SK-MEL-5 (cell line): ENCODE measurements at places on chromosomes 7 and 10. TPM values are rescaled to one million over a fixed set of nuclear protein-coding genes. Genes with fewer than 3 reads are reported as not detected.

GRCh38 chr7:44046321-44047061 lies 2.0 kb downstream of the DBNL start:
- no peak for DNase-seq

DNA sequence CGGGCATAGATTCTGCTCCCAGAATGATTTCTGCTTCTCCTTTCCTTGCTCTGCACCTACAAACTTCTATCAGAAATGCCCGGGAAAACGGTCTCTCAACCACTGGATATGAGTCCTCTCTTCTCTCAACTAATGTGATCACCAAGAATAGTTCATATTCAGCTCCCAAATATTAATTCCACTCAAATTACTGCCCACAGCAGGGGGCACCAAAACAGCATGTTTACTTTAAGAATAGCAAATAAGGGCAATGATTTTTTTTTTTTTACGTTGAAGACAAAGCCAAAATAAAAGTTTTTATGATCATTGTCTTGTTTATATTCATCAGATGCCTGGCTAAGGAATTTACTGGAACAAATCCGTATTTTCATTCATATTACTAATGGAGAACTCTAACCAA lies 94.9 kb upstream of the PRSS1 start:
- peak; percentile 41 for DNase-seq

GRCh38 chr7:74002474-74003017 lies 25.4 kb upstream of the ELN start:
- DNase-seq = no peak

GRCh38 chr7:129159539-129159938 lies 15.0 kb downstream of the TSPAN33 start:
- DNase-seq = no peak

DNA sequence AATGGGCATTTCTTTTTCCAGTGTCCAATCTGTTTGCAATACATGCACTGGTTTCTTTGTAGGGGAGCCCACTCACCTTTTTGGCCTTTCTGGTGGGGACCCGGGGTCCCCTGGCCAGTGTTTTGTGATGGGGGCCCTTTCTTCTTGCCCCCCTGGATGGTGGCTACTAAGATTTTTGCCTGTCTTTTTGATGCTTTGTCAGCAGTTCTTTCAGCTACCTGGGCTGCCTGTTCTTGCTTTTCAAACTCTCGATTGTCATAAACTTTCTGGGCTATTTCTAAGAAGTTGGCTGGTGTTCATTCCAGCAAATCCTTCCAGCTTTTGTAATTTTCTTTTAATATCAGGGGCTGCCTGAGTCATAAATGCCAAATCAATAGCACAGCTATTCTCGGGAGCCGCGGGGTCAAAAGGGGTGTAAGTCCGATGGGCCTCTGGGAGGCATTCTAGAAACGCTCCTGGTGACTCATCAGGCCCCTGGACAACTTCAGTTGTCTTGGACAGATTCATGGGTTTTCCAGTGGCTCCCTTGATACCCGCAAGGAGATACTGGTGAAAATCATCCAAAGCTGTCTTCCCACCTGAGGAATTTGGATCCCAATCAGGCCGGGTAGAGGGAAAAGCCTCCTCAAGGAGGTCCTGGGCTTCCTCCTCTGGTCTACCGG lies 79.0 kb downstream of the PRR15 start:
- DNase-seq = no peak

GRCh38 chr7:69633122-69633831 lies 35.0 kb downstream of the AUTS2 start:
- no peak for DNase-seq

- peak; percentile 28 for DNase-seq
Observed at GRCh38 chr7:45203936-45204445, 46.4 kb downstream of the RAMP3 start.

GRCh38 chr7:2190531-2190930 lies 42.2 kb downstream of the MAD1L1 start:
- no peak for DNase-seq

- no peak for DNase-seq
Observed at GRCh38 chr10:11255156-11255555, 237.5 kb downstream of the CELF2 start.

Gene ITPRID1
- total RNA-seq = not detected in 2 replicates

Gene ZNF853
- 0.16 and 0.35 TPM in 2 replicates for total RNA-seq

Gene PPP1R9A
- total RNA-seq = 3.0 and 3.5 TPM in 2 replicates

Gene DHTKD1
- 17.8 and 18.1 TPM in 2 replicates for total RNA-seq

Gene AZGP1
- total RNA-seq = 1.1 and 1.8 TPM in 2 replicates

Gene OPN1SW
- not detected in 2 replicates for total RNA-seq
